ENCODE measurements at places on chromosomes 1 and 21.
A peak's percentile ranks its signal among the peaks of the same experiment; 100 is the strongest.

DNA sequence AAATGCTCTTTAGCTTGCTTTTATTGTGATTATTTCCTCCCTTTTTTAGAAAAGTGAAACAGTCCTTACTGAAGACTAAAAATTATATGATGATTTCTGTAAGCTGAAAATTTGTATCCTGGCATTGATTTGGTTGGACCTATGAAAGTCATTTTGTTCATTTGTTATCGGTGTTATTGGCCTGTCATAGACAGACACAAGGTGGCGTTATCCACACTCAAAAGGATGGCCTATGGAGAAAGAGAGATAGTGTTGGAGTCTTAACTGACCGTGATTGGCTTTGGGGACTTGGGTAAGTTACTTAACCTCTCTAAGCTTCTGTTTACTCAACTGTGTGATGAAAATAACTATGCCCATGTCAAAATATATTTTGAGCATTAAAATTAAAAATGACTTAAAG, 203.6 kb upstream of the CHODL start:
- DNase-seq, result peak; percentile 41

DNA sequence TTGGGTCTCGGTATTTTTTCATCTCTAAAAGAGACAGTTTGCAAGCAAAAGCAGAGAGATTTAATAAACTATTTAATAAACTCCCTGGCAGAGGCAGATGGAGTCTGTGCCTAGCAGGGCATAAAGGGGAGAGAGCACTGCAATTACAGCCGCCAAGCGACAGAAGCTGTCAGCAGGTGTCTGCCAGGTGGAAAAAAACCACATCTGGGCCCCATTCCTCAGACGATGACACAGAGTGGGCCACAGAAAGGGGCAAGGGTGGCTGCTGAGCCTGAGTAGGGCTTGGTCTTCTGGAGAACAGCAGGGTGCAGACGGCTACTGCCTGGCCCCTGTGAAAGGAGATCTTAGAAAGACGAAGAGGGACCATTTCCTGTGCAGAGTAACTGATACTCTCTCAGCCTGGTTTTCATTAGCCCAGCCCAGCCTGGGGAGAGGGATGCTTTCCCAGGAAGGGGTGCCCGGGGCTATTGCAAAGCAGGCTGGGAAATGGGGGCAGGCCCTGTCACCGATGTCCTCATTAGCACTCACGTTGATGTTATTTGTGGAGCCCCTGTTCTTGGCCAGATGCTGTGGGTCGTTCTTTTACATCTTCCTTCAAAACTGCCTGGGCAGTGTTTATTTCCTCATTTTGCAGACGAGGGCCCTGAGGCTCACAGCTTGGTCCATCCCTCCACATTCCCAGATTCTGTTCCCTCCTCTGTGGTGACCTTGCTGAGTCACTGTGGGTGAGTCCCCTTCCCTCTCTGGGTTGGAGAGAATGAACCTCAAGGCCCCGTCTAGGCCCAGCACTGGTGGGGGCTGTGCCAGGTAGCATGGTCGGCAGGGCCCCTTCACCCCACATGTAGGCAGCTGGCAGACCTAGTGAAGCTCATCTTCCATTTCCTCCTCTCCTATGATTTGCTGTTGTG, 472.7 kb downstream of the PTPRU start:
- peak; percentile 88 for DNase-seq

DNA sequence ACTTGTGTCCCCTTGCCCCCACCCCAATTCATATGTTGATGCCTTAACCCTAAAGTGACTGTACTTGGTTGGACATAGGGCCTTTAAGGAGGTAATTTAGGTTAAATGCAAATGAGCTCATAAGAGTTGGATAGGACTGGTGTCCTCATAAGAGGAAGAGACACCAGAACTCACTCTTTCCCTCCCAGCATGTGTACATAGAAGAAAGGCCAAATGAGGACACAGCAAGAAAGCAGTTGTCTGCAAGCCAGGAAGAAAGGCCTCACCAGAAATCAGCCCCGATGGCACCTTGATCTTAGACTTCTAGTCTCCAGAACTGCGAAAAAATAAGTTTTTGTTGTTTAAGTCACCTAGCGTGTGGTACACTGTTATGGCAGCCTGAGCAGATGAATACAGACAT, 45.5 kb downstream of the RAB3GAP2 start:
- DNase-seq, result no peak

- no peak for DNase-seq
Measured at GRCh38 chr1:33626801-33627200, 154.4 kb downstream of the ZSCAN20 start.

- DNase-seq, result no peak
Measured at GRCh38 chr1:89826594-89826993, 5.8 kb downstream of the LRRC8D start.
